GM23338 (cell line): ENCODE measurements at places on chromosomes 3 and 15.
A peak's percentile ranks its signal among the peaks of the same experiment; 100 is the strongest.

DNA sequence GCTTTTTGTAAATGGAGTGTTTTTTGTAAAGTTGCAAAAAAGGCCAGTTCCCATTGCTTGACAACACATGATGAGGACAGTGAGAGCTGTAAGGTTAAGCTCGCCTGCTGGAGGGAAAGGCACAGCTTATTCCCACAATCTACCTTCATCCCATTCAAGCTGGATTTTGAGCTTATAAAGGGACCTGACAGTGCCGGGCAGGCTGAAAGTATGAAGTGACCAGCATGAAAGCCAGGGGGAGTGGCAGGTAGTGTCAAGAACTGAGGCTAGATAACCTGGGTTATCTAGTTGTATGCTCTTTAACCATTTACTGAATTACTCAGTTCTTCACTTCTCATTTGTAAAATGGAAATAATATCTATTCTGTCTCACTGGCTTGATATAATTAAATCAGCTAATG is 52.3 kb upstream of the KPNA4 start:
- peak; percentile 40 for DNase-seq

DNA sequence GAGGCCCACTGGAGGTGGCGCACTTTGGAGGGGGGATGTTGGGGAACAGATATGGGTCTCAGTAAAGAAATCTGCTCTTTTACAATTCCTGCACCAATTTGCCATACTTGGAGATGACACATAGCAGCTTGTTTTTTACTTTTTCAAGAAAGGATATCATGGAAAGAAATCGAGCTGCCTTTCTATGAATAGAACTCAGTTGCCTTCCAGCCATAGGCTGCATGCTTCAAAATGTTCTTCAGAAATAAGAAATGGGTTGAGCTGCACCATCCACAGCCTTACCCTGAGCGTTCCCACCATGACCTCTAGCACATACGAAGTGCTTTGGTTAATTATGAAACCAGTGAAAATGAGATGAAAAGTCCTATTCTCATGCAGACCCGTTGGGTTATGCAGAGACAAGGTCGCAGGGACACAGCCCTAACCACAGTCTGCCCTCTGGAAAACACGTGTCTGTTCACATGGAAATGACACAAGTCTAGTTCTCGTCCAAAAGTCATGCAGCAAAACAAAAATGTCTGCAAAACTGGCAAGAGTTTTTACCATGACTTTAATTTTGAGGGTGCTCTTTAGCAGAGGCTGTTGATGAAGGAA is 36.3 kb downstream of the NGRN start:
- no peak for DNase-seq

GRCh38 chr3:53579636-53580035 is 85.2 kb downstream of the CACNA1D start:
- no peak for DNase-seq

DNA sequence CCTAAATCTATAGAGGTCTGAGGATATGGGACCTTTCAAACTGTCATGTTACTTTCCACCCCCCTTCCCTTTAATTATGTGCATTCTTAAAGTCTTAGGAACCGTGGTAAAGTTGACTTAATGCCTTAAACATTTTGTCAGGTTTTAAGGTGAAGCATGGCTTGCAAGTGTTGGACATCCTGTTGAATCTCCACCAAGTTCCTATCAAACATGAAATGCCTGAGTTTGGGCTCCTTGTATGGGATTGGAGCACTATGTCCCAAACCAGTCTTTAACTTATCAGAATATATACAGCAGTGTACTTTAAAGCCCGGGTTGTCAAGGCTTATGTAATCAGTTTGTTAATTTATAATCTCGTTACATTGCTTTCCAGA is 1.1 kb downstream of the SNRK start:
- peak; percentile 14 for DNase-seq

- DNase-seq, result no peak
These were observed 44.0 kb downstream of the ANP32A start for GRCh38 chr15:68776477-68777270.
